ENCODE measurements at places on chromosomes 11 and 22.

GRCh38 chr22:36149441-36149840 is 11.1 kb downstream of the APOL3 start:
- DNase-seq = no peak

GRCh38 chr11:811446-812245 is 1.9 kb downstream of the RPLP2 start:
- DNase-seq = no peak

DNA sequence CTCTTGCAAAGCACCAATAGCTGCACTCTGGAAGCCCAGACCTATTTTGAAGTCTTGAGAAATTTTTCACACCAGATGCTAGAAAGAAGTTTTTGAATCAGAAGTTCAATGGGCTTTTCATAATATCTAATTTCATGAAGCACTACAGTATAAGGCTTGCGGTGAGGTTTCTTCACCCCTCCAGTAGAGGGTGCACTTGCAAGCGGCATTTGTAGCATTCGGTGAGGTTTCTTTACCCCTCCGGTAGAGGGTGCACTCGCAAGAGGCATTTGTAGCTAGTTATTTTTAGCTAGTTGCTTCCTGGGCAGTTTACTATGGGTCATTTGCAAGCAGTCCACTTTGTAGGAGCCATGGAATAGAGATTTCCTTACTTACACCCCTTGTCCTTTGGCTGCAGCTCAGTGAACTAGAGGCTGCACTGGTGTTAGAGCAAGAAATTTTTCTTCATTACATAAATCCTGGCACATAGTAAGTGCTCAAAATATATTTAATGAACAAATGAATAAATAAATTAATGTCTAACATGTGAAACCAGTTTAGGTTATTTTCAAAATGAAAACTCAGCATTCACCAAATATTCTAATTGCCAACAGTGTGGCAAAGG is 7.8 kb upstream of the NOX4 start:
- DNase-seq = no peak

- DNase-seq = no peak
Measured at GRCh38 chr22:22936915-22937656, 49.5 kb downstream of the IGLL5 start.

GRCh38 chr11:34278175-34278574 is 79.6 kb downstream of the ABTB2 start:
- no peak for DNase-seq

DNA sequence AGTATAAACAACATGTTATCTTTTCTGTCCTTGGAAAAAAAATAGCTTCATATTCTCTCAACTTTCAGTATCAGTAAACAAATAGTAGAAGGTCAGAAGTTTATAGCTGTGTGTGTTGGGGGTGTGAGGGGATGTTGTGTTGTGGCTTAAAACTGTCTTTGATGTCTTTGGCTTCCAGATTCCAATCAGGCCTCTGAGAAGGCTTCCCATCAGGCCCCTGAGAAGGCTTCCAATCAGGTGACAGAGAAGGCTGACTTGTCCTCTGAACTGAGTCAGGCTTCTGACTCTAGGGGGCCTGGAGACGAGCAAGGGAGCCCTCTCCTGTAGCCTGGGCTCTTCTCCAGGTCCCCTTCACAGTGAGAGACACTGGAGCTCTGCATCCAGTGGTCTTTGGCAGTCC is 9.3 kb downstream of the MTFP1 start:
- no peak for DNase-seq

GRCh38 chr11:45486461-45486860 is 179.0 kb downstream of the CHST1 start:
- no peak for DNase-seq

All from GM04503 (cell line).